ENCODE measurements at places on chromosomes 1 and 21.
A peak's percentile ranks its signal among the peaks of the same experiment; 100 is the strongest.

DNA sequence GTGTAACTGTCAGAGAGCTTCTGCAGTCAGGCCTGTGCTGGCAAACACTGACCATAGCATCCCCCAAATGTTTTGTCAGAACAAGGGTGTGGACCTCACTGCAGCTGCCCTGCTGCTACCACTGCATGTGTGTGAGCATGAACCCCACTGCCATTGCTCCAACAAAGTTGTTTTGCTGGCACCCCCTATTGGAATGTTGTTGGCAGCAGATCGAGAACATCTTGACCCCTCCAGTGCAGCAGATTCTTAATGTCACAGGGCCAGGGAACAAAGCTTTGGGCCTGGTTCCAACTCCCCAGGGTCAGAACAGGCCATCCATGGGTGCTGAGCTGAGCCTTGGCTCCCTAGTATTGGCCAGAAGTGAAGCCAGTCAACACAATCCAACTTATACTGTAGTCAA, 1537.4 kb downstream of the NCAM2 start:
- no peak for DNase-seq

- no peak for DNase-seq
Measured at GRCh38 chr1:231702804-231703203, 76.2 kb downstream of the DISC1 start.

DNA sequence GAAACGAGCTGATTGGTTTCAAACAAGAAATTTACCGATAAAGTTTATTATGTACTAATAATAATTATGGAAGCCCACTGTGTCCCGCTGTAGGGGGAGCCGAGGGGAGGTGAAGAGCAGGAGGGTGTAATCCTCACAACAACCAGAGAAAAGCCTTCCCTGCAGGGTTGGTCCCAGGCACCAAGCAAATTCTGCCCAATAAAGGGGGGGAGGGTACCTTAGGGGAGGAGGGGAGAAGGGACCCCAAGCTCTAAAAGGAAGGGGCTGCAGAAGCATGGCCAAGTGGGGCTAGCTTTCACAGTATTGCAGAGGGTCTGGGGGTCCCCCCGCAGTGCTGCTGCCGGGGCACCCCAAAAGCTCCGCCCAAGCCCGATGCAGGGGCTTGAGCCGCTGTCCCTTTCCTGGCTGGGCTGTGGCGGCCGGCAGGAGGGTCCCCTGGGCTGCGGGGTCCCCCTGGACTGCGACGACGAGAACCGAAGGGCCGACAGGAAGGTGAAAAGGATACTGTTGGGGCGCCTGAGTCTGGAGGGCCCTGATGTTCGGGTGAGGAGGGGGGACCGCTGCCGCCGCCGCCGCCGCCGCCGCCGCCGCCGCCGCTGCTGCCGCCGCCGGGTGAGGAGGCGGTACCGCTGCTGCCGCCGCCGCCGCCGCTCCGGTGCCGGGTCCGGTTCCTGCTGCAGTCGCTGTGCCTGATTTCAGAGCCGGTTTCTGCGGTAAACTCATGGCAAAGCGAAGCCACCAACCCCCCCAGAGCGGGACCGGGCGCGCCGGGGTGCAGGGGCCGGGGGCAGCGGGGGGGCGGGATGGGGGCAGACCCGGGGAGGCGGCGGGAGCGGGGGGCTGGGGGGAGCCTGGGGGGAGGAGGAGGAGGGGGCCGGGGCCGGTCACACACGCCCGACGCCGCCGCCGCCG, 771 bp downstream of the EIF4G3 start:
- DNase-seq, result peak; percentile 6

- no peak for DNase-seq
Measured at GRCh38 chr21:15841856-15842564, 112.2 kb downstream of the USP25 start.

DNA sequence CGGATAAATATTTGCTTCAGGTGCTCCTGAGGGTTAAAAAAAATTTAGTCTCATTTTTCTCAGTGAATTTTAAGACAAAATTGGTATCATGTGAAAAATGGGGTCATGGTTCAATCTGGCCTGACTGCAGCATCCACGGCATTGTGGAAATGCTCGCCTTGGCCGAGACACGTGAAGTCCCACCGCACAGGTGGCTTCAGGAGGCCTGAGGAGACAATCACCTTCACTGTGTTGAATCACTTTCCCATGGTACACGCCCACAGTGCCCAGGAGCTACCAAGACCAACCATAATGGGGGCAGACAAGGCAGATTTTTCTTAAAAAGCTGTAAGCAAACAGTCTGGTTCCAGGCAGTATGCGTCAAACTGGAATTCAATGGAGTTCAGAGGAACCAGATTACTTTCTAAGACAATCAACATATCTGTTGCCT, 11.0 kb upstream of the CPLANE2 start:
- no peak for DNase-seq
